ENCODE measurements at places on chromosomes 3 and 15.

DNA sequence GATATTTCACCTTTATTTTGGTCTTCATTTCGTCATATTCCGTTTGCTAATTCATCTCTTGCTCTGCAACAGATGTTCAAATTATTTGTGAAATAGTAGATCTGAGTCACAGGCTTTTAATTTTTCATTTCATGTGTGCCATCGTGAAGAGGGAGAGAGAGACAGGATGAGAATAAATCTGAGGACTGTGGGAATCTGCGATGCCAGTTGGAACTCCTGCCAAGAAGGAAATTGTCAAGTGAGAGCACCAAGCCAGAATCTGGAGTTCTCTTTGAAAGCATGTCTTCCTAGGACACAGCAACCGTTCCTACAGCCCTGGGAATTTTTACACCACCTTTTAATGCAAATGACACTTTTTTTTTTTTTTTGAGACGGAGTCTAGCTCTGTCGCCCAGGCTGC lies 48.8 kb downstream of the NSMCE3 start:
- no peak for DNase-seq

GRCh38 chr15:40282147-40282868 lies 556 bp downstream of the ANKRD63 start:
- peak; percentile 21 for DNase-seq

DNA sequence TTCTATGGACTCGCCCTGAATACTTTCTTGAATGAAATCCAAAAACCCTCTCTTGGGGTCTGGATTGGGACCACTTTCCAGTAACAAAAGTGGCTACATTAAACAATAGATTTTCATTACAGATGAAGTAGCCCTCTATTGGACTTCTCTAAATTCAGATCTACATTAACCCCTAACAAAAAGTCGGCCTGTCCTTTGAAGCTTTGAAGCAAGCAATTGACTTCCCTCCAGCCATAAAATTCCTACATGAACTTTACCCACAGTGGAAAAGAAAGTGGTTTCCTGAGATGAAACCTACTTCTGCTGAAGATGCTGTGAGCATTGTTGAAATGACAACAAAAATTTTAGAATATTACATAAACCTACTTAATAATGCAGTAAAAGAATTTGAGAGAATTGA lies 967.1 kb upstream of the ROBO1 start:
- DNase-seq, result no peak

DNA sequence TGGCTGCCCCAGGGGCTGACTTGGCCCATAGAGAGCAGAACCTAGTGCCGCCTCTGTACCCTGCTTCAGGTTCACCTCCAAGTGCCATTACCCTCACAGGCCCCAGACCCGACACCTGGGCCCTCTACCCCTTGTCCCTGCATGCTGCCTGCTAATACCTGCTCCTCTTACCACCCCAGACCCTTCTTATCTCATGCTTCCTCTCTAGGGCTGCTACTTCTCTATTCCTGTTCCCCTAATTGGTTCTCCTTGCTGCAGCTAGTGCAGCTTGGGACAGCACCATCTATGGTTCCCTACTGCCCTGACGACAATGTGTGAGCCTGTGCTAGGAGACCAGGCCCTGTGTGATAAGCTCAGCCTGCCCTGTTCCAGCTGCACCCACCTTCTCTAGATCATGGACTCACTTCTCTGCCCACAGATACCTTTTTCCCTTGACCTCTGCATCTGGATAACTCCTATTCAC lies 15.3 kb downstream of the HDAC11 start:
- no peak for DNase-seq

DNA sequence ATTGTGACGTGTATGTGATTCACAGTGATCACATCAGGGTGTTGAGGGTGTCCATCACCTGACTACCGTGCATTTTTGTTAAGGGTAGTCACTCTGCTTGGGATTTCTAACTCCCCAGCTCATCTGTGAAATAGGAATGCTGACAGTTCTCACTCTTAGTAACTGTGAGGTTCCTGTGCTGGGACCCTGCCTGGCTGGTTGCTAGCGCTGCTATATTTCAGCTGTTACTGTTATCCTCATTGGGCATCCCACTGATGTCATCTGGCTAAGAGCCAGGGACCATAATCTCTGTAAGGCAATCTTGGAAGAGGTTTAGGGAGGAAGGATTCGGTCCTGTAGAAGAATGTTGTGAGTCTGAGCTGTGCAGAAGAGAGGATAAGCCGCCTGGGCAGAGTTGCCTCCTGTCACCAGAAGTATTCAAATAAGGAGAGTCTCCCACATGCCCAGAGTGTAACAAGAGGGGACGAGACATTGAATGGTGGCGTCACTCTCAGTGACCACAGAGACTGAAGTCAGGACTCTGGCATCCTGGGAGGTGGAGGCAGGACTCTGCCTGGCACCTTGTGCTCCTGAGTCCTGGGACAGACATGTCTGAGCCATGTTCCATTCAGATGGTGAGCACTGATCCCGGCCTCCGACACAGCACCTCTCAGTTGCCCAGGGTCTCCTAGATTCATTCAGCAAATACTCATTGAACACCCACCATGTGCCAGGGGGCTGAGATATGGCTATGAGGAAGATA lies 52.2 kb downstream of the FBLN2 start:
- no peak for DNase-seq

GRCh38 chr3:2517500-2518172 lies 419.0 kb downstream of the CNTN4 start:
- DNase-seq, result no peak

GRCh38 chr3:42800251-42800650 lies 4.0 kb downstream of the HIGD1A start:
- no peak for DNase-seq

Measured in SK-MEL-5 (cell line).